Esophagus squamous epithelium (tissue), 5 donors: ENCODE measurements at places on chromosomes 5 and 9.

DNA sequence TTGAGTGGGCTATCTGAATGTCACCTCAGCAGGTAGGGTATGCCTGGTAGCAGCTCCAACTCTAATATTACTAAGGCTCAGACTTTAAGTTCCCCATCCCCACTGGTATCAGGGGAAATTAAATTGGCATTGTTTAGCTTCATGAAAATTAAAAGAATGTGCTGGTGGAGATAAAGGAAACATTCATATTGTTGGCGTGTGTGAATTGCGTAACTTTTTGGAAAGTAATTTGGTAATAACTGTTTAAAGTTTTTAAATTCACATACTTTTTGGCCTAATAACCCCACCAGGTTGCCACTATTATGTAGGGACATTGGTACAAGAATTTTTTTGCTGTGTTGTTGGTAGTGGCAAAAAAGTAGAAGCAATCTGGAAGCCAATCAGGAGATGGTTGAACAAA lies 29.4 kb downstream of the TNPO1 start:
- DNase-seq = no peak

GRCh38 chr5:60677850-60678664 lies 21.9 kb downstream of the DEPDC1B start:
- no peak for DNase-seq

GRCh38 chr5:166031926-166032325 lies 2259.5 kb upstream of the WWC1 start:
- no peak for DNase-seq

- no peak for DNase-seq
These were observed 134.5 kb downstream of the SEC61B start for GRCh38 chr9:99356512-99356971.

DNA sequence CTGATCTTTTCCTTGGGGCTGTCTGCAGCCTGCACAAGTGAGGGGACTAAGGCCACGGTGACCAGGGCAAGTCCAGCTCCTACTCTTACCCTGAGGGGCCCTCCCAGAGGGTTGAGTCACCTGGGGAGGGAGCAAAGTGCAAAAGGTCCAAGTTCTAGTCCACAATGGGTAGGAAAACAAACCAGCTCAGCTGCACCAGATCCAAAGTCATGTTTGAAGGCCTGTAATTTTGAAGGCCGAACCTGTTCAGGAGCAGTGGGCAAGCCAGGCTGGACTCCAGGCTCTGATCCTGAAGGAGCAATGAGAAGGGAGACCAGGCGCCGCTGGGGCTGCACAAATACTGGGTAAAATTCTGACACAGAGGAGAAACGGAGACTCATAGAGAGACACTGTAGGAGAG lies 15.8 kb upstream of the TCF7 start:
- DNase-seq = no peak

- DNase-seq = no peak
These were observed 19.2 kb upstream of the SMC2 start for GRCh38 chr9:104074876-104075275.

- DNase-seq = no peak
These were observed 39.6 kb upstream of the TIFAB start for GRCh38 chr5:135491552-135492318.
